ENCODE measurements at places on chromosomes 3 and 15. TPM values are rescaled to one million over a fixed set of nuclear protein-coding genes. Genes with fewer than 3 reads are reported as not detected.

Gene MAPKAPK3
- total RNA-seq = 32.2 TPM

Gene ALDH1L1
- total RNA-seq = not detected

Gene GCSAM
- not detected for total RNA-seq

Gene SNTN
- not detected for total RNA-seq

Gene PAQR9
- not detected for total RNA-seq

Gene TRAK1
- 21.5 TPM for total RNA-seq

Gene CTXN2
- total RNA-seq = not detected

Gene CIDEC
- not detected for total RNA-seq

Gene TNFAIP8L3
- 12.1 TPM for total RNA-seq

Gene CXCR6
- not detected for total RNA-seq

Gene GRM7
- not detected for total RNA-seq

Gene DUOXA2
- total RNA-seq = not detected

Gene PRSS50
- not detected for total RNA-seq

Gene CEMIP
- 5.0 TPM for total RNA-seq

Gene SPATA12
- total RNA-seq = not detected

Gene ZNF860
- total RNA-seq = 0.52 TPM

Gene EFCC1
- total RNA-seq = 0.65 TPM

Gene C3orf85
- not detected for total RNA-seq
